ENCODE measurements at places on chromosomes 5 and 9. TPM values are rescaled to one million over a fixed set of nuclear protein-coding genes. Genes with fewer than 3 reads are reported as not detected.

DNA sequence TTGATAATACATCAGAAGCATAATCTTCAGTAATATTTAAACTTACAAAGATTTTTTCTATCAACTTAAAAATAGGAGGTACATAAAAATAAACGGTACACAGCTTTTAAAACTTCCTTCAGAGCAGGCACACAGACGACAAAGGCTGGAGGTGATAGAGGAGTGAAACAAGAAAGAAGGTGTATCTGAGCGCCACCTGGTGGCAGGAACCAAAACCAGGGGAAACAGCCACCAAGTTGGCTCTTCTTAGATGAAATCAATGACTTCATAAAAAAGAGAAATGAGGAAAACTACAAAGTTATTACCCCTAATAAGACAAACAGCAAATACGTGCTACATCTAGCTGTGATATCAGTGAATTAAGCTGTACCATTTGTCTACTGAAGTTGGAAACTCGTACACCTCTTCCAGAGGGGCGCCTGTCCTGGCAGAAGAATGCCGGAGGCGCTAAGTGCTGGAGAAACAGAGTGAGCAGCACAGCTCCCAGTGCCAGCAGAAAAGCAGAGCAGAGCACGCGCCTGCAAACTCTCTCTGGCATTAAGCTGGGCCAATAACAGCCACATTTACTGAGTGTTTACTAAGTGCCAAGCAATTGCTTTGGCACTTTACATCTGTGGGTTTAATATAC lies 85.9 kb downstream of the SETX start:
- peak; percentile 62 for DNase-seq

GRCh38 chr9:101403516-101404285 lies 5.0 kb downstream of the ZNF189 start:
- no peak for DNase-seq

- DNase-seq = peak; percentile 74
Observed at GRCh38 chr5:77232574-77233358, 22.3 kb downstream of the PDE8B start.

DNA sequence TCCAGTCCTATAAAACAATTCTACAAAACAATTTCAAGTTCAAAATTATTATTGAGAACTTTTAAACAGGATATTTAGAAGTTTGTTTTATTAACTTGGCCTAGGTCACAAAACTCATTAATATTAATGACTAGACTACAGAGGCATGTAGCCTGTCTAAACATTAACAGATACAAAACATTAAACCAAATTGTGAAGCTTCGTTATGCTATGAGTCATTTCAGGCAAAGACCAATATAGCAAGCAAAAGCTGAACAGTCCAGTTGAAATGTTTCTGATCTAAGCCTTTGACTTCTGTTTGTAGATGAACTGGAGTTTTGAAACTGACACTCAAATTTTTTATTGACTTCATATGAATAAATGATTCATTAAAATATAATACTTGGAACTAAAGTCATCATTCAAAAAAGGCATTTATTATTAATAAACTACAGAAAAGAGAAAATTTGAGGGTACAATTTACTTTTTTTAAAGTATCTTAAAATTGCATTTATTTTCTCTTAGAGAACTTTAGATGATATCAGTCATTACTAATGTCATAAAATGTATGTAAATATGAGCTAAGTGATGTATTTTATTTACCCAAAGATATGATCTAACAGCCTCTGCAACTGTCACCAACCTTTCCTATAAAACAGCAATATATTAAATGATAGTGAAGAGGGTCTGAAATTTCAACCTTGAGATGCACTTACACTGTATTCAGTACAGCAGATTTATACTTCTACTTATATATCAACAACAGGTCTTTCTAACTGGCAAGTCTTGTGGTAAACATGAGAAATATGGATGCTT lies 188.8 kb downstream of the COMMD10 start:
- peak; percentile 24 for DNase-seq

GRCh38 chr5:113788141-113788655 lies 274.7 kb downstream of the YTHDC2 start:
- DNase-seq = no peak

- peak; percentile 99 for DNase-seq
Observed at GRCh38 chr9:115373000-115373709, 255.2 kb upstream of the TNC start.

- DNase-seq = no peak
Observed at GRCh38 chr9:86178503-86178902, 79.1 kb upstream of the GOLM1 start.

GRCh38 chr5:60521376-60522291 lies 178.3 kb downstream of the DEPDC1B start:
- DNase-seq = peak; percentile 33

The PCDHGA6 gene
- 0.07 TPM for total RNA-seq

The TTC39B gene
- 7.5 TPM for total RNA-seq

The CCIN gene
- not detected for total RNA-seq

All from M059J (cell line).